Spinal cord (tissue), 10 donors: ENCODE measurements at places on chromosomes 6 and 20.

DNA sequence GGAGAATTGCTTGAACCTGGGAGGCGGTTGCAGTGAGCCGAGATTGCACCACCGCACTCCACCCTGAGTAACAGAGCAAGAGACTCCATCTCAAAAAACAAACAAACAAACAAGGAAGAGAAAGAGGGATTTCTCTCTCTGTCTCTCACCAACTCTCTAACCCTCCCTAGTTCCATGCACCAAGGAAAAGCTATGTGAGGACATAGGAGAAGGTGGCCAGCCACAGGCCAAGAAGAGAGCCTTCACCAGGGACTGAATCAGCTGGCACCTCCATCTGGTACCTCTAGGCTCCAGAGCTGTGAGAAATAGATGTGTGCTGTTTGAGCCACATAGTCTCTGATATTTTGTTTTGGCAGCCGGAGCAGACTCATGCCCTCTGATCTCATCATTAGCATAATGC, 9.0 kb upstream of the FAM110A start:
- DNase-seq = no peak

GRCh38 chr6:160180706-160181105, 59.1 kb downstream of the SLC22A1 start:
- DNase-seq = no peak

- no peak for DNase-seq
Observed at GRCh38 chr20:63963784-63964301, 5.9 kb downstream of the ZNF512B start.

DNA sequence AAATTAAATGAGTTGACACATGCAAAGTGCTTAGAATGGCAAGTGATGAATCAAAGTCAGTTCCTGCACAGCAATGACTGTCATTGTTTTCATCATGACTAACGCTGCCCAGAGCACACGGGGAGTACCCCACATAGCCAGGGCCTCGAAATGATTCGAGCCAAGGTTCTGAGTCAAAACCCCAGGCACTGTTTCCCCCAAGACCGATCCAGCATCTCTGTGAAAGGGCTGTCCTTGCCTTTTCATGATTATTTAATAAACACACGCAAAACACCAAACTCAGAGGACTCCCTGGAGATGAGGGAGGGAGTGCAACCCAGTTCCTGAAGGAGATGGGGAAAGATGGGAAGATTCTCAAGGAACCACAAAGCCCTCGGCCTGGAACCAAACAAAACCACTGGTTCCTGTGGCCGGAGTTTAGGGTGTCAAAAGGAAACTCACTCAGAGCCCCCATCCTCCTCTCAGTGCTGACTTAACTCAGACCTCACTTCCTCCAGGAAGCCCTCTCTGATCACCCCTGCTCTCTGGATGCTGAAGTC, 3.8 kb downstream of the PREX1 start:
- no peak for DNase-seq

GRCh38 chr20:25340380-25340779, 50.3 kb downstream of the ABHD12 start:
- no peak for DNase-seq

DNA sequence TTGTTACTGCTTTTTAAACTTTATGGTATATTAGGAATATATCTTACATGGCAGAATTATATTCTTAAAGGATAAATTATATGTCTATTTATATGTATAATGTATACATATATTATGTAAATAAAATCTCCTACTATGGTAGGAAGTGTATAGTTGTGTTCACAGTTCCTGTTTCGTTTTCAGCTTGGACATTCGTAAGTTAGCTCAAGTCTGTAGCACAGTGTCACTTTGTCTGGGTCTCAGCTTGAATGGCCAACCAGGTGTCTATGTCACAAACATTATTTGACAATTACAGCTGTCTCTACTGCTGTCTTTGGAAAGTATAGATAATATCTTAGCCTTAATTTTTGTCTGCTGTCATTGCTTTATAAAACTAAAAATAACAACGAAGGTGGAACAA, 303.9 kb downstream of the CDKAL1 start:
- DNase-seq = no peak

DNA sequence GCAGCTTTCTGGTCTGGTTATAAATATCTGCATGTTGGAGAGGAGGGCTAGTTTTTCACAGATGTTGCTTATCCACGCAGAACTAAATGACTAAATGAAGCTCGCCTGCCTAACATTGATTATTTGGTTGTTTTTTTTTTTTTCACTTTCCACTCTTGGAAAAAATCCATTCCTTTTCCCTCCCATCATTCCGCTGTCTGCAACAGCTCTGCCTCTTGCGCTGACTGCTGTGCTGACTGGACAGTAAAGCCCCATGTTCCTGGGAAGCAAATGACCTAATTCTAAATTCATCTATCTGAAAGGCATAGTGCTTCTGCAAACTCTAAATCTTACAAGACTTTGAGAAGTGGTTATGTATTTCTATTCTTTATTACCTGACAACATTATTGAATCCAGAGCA, 255.5 kb upstream of the PLN start:
- DNase-seq = peak; percentile 65

GRCh38 chr20:56391596-56392131, 351 bp downstream of the AURKA start:
- no peak for DNase-seq

DNA sequence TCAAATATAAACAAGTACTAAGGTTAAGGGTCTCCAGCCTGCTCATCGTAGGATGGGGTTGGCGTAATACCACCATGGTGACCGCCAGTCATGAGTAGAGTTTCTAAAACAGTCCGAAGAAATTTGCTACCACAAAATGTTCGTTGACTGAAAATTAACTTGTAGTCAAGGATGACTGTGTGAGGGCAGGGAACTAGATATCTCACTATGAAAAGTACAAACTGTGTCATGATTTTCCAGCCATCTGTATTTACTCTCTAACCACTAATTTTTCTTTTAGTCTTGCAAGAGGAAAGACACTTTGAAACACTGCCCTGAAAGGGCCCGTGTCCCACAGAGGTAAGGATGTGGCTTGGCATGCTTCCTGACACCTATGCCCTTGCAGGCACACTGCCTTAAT, 99.7 kb downstream of the IRF4 start:
- no peak for DNase-seq

DNA sequence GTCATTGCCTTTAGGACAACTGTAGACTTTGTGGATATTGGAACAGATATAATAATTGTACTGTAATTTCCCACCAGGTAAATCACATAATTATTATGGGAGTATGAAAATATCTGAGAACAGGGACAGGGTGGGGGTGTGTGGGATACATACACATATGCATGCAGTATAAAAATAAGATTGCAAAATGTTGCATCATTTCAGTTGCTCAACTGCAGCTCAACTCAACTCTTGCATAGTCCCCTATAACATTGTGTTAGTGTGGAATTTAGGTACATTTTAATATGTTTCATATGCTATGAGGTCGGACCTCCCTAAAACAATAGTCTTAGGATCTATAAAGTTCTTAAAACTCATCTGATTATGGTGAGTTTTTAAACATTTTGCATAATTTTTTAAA, 275.0 kb upstream of the FLRT3 start:
- no peak for DNase-seq

DNA sequence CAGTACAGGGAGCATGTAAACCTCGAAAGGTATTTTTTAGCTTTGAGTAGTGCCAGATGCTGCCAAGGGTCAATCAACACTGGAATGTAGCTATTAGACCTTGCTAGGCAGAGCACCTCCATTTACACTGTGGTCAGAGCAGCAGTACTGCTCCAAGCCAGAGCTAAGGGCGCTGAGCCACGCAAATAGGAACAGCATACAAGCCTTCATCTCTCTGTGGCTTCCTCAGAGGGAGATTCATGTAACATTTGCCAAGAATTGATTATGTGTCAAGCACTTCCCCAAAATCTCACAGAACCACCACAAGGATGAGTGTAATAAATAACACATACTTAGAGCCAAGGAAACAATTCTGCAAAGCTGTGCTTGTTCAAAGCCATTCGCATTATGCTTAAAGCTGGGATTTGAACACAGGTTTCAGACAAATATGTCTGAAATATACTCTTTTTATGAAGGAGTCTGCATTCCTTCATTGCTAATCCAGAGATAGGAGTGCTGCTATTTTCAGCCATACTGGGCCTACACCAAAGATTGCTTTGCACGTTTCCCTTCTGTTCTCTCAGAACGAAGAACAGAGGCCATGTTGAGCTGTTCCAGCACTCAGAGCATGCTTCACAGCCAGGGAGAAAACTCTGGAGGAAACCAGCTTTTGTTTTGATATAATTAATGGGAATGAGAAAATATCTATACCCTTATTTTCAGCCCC, 97.7 kb downstream of the SLC16A10 start:
- DNase-seq = no peak

DNA sequence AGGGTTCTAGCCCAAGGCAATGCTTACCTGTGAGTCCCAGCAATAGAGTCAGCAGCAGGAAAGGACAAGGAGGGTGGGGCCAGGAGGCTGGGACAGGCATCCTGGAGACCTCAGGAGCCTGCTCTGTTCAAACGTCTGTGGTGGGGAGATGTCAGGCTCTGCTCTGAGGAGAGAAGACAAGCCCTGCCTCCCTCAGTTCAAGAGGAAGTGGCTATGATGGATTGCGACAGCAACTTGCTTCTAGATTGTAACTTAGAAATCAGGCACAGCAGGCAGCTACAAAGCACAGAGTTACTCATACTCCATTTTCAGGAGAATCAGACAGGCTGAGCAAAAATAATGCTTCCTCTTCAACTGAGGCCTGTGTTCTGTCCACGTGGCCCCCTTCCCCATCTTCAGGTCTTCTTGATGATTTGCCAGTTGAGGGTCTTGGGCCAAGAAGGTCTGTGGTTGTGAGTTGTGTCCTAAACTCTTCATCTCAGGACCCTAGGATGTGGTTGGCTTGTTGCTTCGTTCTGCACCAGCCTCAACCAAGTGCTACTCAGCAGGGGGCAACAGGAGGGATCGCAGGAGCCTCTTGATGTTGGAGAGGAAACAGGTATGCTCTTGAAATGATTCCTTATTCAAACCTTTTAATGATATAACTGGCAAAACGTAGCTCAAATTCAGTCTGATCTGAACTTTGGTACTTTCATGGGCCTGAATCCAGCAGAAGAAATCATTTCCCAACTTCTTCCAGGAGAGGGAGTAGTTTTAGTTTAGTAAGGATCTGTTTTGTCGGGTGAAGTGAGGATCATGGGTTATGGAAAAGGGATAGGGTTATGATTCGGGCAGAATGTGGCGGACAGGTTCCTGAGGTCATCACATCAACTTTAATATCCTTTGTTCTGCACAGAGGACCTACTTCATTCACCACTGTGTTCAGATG, 31.0 kb downstream of the SIRPB1 start:
- no peak for DNase-seq

DNA sequence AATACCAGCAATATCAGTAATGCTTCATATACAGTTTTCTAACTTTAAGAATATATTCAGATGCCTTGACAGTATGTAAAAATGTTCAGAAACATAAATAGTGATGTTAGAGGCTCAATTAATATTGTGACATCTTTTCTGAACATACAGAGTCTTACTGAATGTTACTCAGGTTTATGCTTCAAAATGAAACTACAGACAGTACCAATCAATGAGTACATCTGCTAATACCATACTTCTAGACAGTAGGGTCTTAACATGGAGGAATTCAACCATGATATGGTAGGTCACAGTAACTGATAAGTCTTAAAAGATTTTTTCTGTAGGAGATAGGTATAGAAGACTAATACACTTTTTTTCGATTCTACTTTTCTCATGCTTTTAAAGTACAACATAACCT, 8.3 kb downstream of the GCLC start:
- DNase-seq = no peak

DNA sequence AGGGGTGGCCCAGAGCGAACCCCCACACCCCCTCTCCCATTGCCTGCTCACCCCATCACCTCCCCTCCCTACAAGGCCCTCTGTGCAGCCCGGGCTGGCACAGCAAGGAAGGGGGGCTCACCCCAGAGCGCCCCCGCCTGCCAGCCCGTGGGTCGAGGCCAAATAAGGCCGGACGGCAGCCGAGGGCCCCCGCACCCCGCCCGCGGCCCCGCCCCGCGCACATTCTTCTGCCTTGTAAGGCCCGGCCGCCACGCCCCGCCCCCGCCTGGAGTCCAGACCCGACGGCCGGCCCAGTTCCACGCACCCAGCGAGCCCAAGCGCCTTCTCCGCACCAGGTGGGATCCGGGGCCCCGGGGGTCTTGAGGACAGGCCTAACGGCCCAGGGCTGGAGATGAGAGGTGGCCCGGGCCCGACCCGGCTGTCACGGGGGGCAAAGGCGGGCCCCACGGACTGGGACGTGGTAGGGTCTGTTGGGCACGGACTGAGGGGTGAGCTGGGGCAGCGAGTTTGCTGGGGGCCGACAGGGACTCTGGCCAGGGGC, at the start of gene MYL9:
Gene MYL9 (plus strand): TSS at position 293 of the 541 bp plus-strand sequence. CDS start 3,366 bp downstream, outside the sequence.
- DNase-seq = no peak

GRCh38 chr6:148635070-148635743, 111.6 kb upstream of the UST start:
- no peak for DNase-seq

DNA sequence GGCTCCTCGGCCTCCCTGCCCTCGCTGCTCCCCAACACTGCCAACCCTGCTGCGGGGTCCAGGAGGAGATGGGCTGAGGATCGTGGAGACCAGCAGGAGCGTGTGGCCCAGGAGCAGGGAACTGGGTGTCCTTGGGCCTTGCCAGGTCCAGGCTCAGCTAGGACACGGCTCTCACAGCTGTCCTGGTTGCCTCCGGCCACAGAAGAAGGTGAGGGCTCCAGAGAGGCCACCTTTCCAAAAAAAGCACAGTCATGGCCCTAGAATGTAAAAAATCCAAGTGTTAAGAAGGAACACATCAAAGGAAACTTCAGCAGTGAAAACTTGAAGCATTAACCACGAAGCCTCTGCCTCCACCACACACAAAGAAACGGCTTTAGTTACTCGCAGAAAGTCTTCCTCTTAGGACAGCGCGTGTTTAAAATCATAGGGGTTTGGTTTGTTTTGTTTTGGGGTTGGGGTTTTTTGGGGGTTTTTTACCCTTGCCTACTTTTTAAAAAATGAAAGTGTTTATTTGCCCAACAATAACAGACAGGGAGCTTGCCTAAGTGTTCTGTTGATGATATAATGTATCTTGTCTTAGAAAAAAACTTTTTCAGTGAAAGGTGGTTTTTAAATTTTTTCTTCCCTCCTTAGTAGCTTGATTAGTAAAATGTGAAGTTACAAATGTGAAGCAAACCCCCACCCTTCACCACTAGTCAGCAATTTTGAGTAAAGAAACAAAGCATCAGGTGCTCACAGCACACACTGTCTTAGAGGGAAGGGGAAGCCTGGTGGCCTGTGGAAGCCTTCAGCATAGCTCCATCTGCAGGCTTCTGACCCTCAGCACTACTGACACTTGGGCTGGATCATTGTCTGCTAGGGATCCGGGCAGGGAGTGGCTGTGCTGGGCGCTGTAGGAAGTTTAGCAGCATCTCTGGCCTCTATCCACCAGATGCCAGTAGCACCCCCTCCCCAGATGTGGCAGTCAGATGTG, 60.0 kb downstream of the PTPN1 start:
- no peak for DNase-seq

- DNase-seq = no peak
Observed at GRCh38 chr6:164243949-164244348, 829.4 kb downstream of the QKI start.

DNA sequence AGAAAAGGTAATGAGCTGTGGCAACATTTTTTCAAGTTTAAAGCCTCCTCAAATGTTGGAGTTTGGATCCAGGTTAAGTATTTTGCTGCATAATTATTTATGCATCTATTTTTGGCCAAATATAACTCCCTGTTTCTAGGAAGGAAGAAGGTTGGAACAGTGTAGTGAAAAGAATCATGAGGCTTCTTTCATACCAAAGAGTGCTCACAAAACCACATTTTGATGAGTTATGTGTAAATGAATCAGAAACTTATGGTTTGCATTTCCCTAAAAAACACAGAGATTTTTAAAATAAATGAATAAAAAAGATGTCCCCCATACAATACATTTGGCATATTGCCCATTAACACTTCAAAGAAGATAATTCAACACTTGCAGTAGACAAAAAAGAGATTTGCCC, 246.9 kb upstream of the PRDM1 start:
- DNase-seq = no peak
